ENCODE measurements at places on chromosomes 11 and 22.

DNA sequence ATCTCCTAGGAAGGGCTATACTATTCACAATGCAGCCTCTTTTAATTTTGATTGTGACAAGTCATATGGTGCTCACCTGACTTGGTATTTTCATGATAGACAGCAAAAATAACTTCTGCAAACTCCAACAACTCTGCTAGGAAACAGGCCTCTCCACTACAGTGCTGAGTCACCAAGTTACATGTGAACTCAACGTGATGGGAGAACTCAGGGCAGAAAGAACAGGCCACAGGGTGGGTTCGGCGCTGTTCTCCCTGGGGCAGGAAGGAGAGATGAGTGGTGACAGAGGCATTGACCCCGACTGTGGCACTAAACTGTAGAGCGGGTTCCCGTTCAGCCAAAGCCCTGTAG lies 76.6 kb upstream of the UCP3 start:
- no peak for DNase-seq

GRCh38 chr11:8283465-8284230 lies 20.0 kb upstream of the LMO1 start:
- DNase-seq: no peak

DNA sequence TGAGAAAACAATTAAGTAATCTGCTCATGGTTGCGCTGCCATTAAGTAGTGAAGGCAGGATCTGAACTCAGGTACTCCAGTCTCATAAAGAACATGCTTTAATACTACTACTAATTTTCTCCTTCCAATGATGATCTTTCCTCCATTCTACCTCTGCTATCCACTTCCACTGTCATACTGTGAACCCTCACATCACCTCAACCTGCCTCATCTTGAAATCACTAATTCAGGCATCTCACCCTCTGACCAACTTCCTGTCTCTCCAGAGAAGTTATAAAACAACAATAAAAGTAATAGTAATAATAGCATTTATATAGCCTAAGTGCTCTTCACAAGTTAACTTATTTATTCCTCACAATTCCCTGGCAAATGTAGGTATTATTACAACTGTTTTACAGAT lies 57.1 kb upstream of the PSMA1 start:
- DNase-seq: no peak

- DNase-seq: no peak
Measured at GRCh38 chr22:33056690-33057089, 1.5 kb downstream of the SYN3 start.

DNA sequence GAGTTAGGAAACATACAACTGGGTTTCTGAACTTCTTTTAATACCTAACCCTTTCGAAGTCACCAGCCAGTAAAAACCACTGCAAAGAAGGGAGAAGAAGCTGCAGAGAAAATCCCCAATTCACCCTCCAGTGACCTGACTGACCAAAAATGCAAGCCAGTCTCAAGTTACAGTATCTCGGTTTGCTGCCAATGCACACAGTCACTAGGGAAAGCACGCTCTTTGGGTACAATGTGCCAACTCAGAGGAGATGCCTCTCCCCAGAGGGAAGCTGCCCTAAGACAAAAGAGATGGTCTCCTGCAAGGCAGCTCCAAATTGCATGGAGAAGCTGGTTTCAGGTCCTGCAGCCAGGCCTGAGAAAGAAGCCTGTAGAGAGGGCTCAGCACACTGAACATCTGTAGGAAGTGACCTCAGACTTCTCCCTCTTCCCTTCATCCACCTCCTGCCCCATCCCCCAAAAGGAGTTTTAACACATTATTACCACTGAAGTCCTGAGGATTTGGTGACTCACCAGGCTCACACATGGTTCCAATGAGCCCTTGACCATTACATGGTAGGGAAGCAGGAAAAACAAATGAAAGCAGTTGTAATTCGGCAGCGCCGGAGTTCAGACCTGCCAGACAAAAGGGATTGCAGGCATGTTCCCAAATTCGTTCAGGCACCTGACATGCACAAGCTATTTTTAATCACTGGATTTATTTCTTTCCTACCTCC lies 90.1 kb downstream of the ETS1 start:
- DNase-seq: no peak

DNA sequence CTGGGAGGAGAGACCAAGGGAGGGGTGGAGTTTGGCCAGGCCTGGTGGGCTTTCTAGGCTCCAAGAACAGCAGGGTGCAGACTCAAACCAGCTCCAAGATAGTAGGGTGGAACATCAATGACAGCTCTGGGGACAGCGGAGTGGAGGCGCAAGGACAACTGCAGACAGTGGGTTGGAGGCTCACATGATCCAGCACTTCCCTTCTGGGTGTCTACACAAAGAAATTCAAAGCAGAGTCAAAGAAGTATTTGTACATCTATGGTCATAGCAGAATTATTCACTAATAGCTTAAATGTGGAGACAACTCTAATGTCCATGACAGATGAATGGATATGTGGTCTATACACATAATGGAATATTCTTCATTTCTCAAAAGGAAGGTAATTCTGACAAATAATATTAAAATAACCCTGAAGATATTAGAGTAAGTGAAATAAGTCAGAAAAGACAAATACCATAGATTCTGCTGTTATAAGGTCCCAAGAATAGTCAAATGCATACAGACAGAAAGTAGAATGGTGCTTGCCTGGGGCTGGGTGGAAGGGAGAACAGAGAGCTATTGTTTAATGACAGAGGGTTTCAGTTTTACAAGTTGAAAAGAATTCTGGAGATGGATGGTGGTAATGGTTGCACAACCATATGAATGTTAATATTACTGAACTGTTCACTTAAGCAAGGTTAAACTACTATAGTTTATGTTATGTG lies 5.5 kb upstream of the GAB4 start:
- DNase-seq: no peak

GRCh38 chr11:64359712-64360445 lies 917 bp downstream of the RPS6KA4 start:
- DNase-seq: no peak

GRCh38 chr11:13327421-13327820 lies 49.8 kb downstream of the BMAL1 start:
- DNase-seq: no peak

DNA sequence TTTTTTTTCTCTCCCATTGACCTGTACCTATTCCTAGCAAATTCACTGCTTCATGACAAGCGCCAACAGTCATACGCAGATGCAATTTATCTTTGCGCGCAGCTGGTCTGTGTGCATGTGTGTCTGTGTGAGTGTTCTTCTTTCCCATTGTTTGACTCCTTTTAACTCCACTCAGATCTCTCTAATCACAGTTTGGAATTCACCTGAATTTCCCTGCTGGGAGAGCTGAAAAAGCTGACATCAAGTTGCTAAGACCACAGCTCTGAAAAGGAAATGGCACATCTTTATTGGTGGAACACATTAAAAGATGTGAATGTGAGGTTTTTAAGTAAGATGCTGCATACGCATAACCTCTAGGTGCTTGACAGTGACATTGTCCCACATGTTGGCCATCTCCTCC lies 187.4 kb upstream of the MTMR2 start:
- no peak for DNase-seq

GRCh38 chr11:92861634-92862033 lies 107.8 kb upstream of the MTNR1B start:
- no peak for DNase-seq

DNA sequence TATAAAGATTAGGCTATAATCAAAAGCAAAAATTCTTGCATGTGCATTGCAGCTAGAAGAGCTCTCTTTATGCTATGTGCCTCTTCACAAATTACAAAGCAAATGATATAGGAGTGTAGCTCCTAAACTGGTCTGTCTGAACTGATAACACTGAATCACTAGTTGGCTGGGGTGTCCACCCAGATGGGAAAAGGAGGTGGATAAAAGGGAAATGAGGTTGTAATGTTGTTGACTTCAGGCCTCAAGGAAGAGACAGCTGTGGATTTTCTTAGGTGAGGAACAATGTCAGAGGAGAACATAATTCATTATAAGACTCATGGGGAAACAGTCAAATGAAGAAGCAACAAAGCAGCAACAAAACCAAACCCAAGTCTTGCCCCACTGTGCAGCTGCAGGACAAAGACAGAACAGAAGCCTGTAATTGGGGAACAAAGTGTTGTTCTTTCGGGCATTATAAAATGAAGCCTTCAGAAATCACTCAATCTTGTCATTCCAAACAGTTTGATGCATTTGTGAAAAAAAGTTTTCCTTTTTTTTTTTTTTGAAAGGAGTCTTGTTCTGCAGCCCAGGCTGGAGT lies 130.1 kb upstream of the DDI1 start:
- no peak for DNase-seq

- no peak for DNase-seq
Measured at GRCh38 chr11:28696591-28696990, 588.4 kb downstream of the METTL15 start.

GRCh38 chr22:18113680-18114394 lies 3.2 kb downstream of the TUBA8 start:
- no peak for DNase-seq

- DNase-seq: no peak
Measured at GRCh38 chr11:83836883-83837654, 550.9 kb upstream of the CCDC90B start.

DNA sequence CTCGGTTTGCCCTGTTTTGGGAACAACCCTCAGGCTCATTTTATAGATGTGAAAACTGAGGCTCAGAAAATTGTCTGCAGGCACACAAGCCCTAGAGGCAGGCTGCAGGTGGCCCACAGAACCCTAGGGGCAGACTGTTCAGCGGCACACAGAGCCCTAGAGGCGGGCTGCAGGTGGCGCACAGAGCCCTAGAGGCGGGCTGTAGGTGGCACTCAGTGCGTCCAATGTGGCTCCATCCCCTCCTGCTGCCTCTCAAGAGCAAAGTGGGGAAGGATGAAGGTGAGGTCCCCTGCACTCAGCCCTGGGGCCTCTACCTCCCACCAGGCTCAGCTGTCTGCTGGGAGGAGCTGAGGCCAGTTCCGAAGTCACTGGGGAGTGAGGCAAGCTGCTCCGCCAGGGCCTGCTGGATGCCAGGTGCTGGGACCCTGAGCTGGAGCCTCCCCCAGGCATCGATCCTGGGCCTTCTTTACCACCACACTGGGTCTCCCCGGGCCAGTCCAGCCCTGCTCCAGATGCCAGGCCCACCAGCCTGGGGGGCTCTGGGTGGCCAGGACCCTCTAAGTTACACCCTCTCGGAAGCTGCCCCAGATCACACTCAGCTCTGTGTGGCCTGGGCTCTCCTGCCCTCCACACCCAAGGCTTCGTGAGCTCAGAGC lies 2.3 kb downstream of the ACY3 start:
- DNase-seq: peak; percentile 65

GRCh38 chr11:47373876-47374719 lies 4.2 kb downstream of the SPI1 start:
- DNase-seq: peak; percentile 76

GRCh38 chr11:10301656-10302358 lies 3.1 kb upstream of the ADM start:
- DNase-seq: no peak

GRCh38 chr11:34926101-34926830 lies 9.8 kb downstream of the PDHX start:
- no peak for DNase-seq

GRCh38 chr11:72684236-72684912 lies 10.2 kb upstream of the PDE2A start:
- DNase-seq: peak; percentile 43

GRCh38 chr11:70019576-70020011 lies 58.5 kb upstream of the ANO1 start:
- no peak for DNase-seq

- no peak for DNase-seq
Measured at GRCh38 chr22:49928555-49929210, 10.2 kb downstream of the CRELD2 start.

- DNase-seq: no peak
Measured at GRCh38 chr22:25223269-25223850, 3.9 kb downstream of the CRYBB2 start.

DNA sequence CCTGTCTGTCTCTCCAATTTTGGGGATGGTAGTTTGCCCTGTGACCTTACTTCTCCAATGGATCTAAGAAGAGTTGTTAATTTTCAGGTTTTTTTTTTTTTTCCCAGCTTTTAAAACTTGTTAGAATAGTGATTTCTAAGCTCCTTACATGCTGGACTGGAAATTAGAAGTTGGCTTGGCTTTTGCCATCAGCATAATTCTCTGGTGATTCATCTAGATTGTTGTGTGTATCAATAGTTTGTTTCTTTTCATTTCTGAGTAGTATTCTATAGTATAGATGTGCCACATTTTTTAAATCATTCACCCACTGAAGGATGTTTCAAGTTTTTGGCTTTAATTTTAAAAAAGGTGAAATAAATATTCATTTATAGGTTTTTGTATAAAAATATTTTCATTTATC lies 51.4 kb downstream of the ADAMTS15 start:
- no peak for DNase-seq

- no peak for DNase-seq
Measured at GRCh38 chr11:11864332-11864731, 22.6 kb downstream of the USP47 start.

DNA sequence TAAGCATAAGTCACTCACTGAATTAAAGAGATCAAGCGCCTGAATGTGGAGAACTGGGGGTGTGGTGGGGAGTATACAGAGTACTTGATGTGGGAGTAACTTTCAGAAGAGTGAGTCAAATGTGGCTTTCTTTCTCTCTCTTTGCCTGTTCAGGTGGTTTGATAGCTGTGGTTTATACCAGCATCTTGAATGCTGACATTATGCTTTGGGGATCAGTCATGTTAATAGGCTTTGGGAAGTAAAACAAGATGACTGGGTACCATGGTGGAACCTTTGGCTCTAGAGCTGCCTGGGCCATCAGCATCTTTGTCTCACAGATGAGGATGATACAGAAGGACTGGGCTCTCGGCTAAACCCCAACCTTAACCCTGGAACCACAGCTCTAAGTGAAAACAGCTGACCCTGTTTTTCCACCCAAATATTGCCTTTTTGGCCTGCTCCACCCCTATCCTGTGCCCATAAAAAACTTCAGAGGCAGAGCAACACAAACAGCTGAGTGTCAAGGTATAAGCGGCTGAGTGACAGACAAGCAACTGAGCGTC lies 58.2 kb upstream of the GNAZ start:
- no peak for DNase-seq

DNA sequence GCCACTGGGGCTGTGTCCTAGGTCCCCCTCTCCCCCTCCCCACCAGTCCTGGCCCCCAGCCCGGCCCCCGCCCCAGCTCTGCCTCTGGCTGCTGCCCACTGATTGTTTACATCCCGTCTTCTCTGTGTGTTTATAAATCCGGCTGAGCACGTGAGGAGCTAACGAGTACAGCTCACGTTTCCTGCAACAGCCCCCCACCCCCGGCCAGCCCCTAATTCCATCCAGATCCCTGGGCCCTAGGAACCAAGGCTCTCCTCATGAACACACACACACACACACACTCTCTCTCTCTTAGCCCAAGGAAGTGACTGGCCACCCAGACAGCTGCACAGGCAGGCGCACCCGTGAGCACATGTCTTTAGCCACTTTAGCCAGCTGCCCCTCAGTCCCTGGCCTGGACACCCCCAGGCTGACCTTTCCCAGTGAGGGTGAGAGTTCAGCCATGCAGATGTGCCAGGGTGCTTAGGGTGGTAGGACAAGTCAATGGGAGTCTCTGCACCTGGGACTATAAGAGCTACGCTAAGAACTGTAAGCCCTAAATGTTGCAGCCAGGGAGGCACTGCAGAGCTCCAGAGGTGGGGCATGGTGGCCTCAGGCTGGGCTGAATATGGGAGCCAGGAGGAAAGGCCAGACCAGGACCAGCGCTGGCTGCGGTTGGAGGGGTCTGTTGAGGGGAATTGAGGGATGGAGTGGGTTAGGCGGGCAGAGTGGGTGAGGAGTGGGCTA lies 2.9 kb downstream of the CLCF1 start:
- DNase-seq: no peak

- peak; percentile 56 for DNase-seq
Measured at GRCh38 chr11:118305726-118306125, 1.2 kb downstream of the CD3E start.

GRCh38 chr11:39817241-39817640 lies 1642.2 kb downstream of the LRRC4C start:
- no peak for DNase-seq

GRCh38 chr11:69861901-69862300 lies 42.7 kb upstream of the FGF3 start:
- no peak for DNase-seq

All from CD4-positive, alpha-beta T cell treated with Interleukin-15 for 1 hour (primary cell).